H9 (cell line): ENCODE measurements at places on chromosomes 11 and 22. TPM values are rescaled to one million over a fixed set of nuclear protein-coding genes. Genes with fewer than 3 reads are reported as not detected.

ADAMTS8 gene
- 4.9 and 5.0 TPM in 2 replicates for total RNA-seq

GLB1L3 gene
- total RNA-seq, result 11.2 and 11.7 TPM in 2 replicates

TLCD5 gene
- 6.8 and 7.1 TPM in 2 replicates for total RNA-seq

FAM111B gene
- 31.9 and 35.0 TPM in 2 replicates for total RNA-seq

FDXACB1 gene
- total RNA-seq, result 2.8 and 3.2 TPM in 2 replicates

POU2AF2 gene
- total RNA-seq, result not detected in 2 replicates

MMP27 gene
- not detected in 2 replicates for total RNA-seq

MRGPRX4 gene
- total RNA-seq, result not detected in 2 replicates

MMP10 gene
- 0.20 TPM in 1 of 2 replicates, not detected in the other for total RNA-seq

TUBA8 gene
- total RNA-seq, result 1.6 and 2.0 TPM in 2 replicates

SIK3 gene
- 31.4 and 35.5 TPM in 2 replicates for total RNA-seq

NUDT8 gene
- 6.5 and 6.8 TPM in 2 replicates for total RNA-seq

WT1 gene
- 0.15 and 0.20 TPM in 2 replicates for total RNA-seq

FLRT1 gene
- total RNA-seq, result 0.24 and 0.31 TPM in 2 replicates

CLTCL1 gene
- total RNA-seq, result 11.1 and 11.7 TPM in 2 replicates

UPK3A gene
- total RNA-seq, result not detected in 2 replicates

KRTAP5-10 gene
- total RNA-seq, result not detected in 2 replicates

L3MBTL2 gene
- total RNA-seq, result 33.6 and 34.9 TPM in 2 replicates

WBP2NL gene
- total RNA-seq, result 0.22 TPM in 1 of 2 replicates, not detected in the other

TMEM132A gene
- 84.5 and 95.5 TPM in 2 replicates for total RNA-seq

RAG2 gene
- not detected in 2 replicates for total RNA-seq

ZNF280B gene
- total RNA-seq, result 8.2 and 9.2 TPM in 2 replicates

SYT8 gene
- total RNA-seq, result not detected in 2 replicates

TRIM48 gene
- not detected in 2 replicates for total RNA-seq

CHRM4 gene
- 1.0 and 1.1 TPM in 2 replicates for total RNA-seq

OR5J2 gene
- total RNA-seq, result not detected in 2 replicates

APOBEC3G gene
- 1.6 and 2.4 TPM in 2 replicates for total RNA-seq

MMP13 gene
- not detected in 2 replicates for total RNA-seq

PARVA gene
- 18.1 and 21.8 TPM in 2 replicates for total RNA-seq

SVIP gene
- total RNA-seq, result 10.4 TPM in 2 replicates

P2RX3 gene
- total RNA-seq, result 0.15 and 0.22 TPM in 2 replicates

KIAA0930 gene
- total RNA-seq, result 45.3 and 46.2 TPM in 2 replicates

LYVE1 gene
- total RNA-seq, result not detected in 2 replicates

OR52I1 gene
- total RNA-seq, result not detected in 2 replicates

TEX12 gene
- total RNA-seq, result 0.22 and 0.31 TPM in 2 replicates

CASP5 gene
- not detected in 2 replicates for total RNA-seq

FOLR2 gene
- total RNA-seq, result not detected in 2 replicates

HTR3B gene
- not detected in 2 replicates for total RNA-seq

DGCR8 gene
- 71.2 and 74.5 TPM in 2 replicates for total RNA-seq

IFITM2 gene
- 421 and 425 TPM in 2 replicates for total RNA-seq

SEPTIN5 gene
- 17.7 and 17.8 TPM in 2 replicates for total RNA-seq

LRRC10B gene
- 0.31 and 0.39 TPM in 2 replicates for total RNA-seq

APOBEC3H gene
- total RNA-seq, result 0.48 TPM in 2 replicates

LMO2 gene
- 0.33 and 0.48 TPM in 2 replicates for total RNA-seq

GPR83 gene
- total RNA-seq, result 0.15 TPM in 1 of 2 replicates, not detected in the other

ANKK1 gene
- total RNA-seq, result 0.11 and 0.20 TPM in 2 replicates
